ENCODE measurements at places on chromosomes 7 and 10.

DNA sequence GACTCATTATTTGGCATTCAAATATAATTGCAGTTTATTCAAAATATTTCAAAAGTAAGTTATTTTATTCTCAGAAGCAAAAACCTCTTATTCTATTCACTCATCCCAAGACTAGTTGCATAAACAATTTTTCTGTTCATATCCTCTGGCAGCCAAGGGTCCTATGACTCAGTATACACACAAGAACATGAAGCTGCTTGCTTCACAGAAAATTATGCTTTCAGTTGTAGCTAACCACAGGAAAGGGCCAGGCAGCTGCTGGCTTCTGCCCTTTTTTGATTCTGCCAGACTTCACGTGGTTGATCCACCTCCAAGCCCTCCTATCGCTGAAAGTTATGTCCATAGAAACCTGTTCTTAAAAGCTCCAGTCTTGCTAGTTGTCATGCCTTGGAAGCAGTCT, 108.8 kb downstream of the ABCA13 start:
- no peak for DNase-seq

- DNase-seq = no peak
Measured at GRCh38 chr7:131196803-131197202, 130.9 kb upstream of the MKLN1 start.

DNA sequence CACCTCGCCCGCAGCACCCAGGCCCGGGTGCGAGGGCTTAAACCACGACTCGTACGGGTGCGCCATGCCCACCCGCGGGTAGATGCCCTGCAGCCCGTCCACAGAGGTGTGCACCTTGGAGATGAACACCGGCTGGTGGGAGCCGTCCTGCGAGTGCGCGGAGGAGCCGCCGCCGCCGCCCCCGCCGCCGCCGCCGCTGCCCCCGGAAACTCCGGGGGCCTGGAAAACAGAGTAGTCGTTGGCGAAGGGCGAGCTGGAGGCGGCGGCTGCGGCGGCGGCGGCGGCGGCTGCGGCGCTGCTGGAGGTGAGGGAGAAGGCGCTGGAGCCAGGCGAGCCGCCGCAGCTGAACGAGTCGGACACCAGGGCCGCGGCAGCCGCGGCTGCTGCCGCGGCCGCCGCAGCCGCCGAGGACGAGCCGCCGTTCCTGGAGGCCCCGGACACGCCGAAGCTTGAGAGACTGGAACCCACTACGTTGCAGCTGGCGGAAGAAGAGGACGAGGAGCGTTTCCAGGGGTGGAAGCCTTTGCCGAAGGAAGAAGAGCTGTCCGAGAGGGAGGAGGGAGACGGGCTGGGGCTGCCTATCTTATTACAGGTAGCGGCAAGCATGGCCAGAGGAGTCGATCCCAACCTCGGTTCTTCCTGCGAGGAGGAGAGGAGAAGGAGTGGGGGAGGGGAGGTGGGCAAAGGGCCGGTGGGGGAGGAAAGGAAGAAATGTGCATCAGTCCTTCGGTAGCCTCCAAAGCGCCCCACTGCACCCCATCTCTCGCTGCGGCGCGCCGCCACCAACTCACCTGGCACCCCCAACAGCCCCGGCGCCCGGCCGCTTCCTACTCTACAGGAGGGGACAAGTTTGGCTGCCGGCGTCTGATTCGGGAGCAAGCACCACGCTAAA, 1.3 kb downstream of the SP8 start:
- no peak for DNase-seq

- no peak for DNase-seq
Measured at GRCh38 chr7:135076882-135077281, 71.0 kb upstream of the TMEM140 start.

- DNase-seq = no peak
Measured at GRCh38 chr10:97320480-97321031, 1.5 kb downstream of the FRAT1 start.

DNA sequence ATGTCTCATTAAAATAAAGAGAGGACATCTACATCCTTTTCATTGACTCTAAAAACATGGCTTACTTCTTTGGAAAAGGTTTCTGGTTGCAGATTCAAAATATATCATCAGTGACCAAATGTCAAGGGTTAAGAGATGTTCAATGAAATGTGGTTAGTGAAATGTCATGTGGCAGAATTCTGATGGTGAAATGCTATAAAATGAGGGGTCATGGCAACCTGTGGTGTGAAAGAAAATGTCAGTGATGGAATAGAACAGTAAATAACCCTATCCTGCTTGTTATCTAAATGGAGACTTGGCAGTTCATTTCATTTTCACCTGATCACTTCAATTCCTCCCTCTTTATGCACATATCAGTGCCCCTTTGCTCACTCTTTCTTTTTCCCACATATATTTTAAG, 79.4 kb downstream of the TFPI2 start:
- no peak for DNase-seq
